SHP77 treated with DMSO at 0.1 percent for 48 hours (cell line): ENCODE measurements at places on chromosomes 1 and 21.

- no peak for DNase-seq
Measured at GRCh38 chr1:34896612-34897011, 32.8 kb downstream of the DLGAP3 start.

DNA sequence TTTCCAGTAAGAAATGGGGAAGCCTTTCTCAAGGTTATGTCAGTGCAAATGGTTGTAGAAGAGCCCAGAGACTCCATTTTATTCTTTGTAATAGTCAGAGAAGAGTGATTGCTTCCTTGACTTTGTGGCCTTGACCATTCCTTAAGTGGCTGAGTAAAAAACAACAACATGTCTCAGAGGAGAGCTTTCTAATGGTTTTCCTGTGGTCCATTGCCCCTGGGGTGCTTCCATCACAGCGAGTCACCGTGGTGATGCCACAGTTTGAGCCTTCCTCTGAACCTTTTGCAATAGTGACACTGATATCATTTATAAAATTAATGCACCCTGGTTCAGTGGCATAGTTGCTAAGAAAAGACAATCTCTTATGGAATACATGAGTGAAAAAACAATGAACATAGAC is 38.6 kb downstream of the PAPPA2 start:
- no peak for DNase-seq

DNA sequence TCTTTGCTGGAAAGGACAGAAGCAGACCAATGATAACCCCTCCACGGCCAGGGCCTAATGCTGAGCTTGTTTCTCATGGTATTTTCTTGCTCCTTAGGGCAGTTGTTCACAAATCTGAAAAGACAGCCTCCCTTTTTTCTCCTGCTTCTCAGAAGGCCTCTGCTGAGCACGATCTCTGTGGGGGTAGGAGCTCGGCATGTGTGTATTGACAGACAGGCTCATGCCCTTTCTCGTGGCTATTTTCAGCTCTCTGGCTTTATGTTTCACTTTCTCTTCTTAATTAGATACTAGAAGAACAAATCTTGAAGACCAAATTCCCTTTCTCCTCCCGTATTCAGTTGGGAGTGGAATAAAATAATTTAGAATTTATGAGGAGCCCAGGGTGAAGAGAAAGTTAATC is 768 bp upstream of the RIIAD1 start:
- DNase-seq, result no peak

DNA sequence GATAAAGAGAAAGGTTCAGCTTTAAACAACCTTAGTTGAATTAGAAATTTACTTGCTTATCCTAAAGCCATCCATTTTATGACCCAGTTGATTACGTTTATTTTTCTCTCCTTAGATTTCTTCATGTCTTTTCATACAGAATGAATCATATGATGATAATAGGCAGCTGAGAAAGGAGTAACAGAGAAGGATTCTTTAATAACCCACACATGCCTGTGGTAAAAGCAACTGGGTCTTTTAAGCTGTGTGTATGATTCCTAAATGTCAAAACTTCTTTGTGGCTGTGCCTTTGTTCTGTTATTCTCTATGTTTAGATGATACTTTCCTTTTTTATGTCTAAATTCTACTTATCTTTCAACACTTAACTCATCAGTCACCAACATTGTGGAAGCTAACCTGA is 626.5 kb downstream of the NCAM2 start:
- no peak for DNase-seq
